Neural crest cell (in vitro differentiated cells): ENCODE measurements at places on chromosomes 2 and 18. TPM values are rescaled to one million over a fixed set of nuclear protein-coding genes. Genes with fewer than 3 reads are reported as not detected.

C1GALT1C1L gene
- total RNA-seq: not detected in 2 replicates

FBXO15 gene
- 1.7 and 2.7 TPM in 2 replicates for total RNA-seq

TBC1D8 gene
- total RNA-seq: 7.8 and 8.8 TPM in 2 replicates

TOGARAM2 gene
- total RNA-seq: 0.35 TPM in 1 of 2 replicates, not detected in the other

LYG1 gene
- total RNA-seq: 1.7 and 1.9 TPM in 2 replicates
